Vagina (tissue), 2 donors: ENCODE measurements at places on chromosomes 1 and 21.

GRCh38 chr1:232613752-232614381 is 16.1 kb downstream of the SIPA1L2 start:
- DNase-seq: no peak

GRCh38 chr21:35737899-35738346 is 322.4 kb downstream of the SETD4 start:
- no peak for DNase-seq

DNA sequence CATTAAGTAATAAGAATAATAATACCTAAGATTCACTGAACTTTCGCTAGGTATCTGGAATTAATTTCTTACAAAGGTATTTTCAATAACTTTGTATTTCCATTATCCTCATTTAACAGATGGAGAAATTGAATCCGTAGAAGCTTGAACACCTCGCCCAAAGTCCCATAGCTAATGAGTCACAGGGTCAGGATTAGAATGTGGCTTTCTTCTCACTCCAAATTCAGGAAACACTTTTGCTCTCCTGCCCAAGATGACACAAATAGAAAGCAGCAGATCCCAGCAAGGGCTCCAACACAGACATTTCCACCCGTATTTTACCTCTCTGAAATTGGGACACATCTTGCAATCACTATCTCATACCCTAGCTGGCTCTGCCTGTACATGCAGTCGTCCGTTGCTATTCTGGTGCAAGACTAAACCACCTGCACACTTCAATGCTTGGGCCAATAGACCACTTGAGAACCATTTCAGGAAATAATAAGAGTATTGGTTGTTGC is 125.9 kb upstream of the GREM2 start:
- no peak for DNase-seq

GRCh38 chr1:92458146-92458545 is 28.6 kb downstream of the GFI1 start:
- DNase-seq: no peak

DNA sequence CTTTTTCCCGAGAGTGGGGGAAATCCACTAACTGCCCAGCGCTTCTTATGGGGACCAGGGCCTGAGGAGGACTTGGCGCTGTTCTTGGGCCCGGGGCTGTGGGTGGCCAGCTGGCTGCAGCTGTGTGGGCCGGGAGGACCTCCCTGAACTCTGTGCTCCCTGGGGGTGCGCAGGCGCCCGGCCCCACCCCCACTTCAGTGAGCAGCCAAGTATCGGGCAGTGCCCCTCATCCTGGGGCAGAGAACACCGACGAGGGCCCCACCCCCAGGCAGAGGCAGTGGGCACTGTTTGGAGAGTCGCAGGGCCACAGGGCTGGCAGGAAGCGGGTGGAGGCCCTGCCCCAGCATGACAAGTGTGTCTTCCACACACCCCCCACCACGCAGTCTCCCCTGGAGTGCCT is 32.5 kb upstream of the SLC19A1 start:
- no peak for DNase-seq

- no peak for DNase-seq
Measured at GRCh38 chr1:163258181-163258580, 55.5 kb upstream of the RGS5 start.

GRCh38 chr1:67896826-67897225 is 63.6 kb upstream of the GNG12 start:
- no peak for DNase-seq

- no peak for DNase-seq
Measured at GRCh38 chr1:232134365-232134764, 495.6 kb downstream of the SIPA1L2 start.

DNA sequence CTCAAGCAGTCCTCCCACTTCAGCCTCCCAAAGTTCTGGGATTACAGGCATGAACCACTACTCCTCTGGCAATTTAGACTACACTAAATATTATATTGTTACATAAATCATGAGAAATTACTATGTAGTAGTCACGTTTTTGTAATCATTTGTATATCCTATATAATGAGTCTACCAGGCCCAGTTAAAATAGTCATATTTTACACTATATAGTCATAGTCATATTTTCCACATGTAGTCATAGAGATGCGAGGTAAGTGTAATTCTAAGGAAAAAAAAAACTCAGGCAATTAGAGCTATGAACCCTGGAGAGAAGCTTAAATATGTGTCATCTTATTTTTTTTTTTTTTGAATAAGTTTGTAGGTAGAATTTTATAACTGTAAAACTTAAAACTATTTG is 90.0 kb downstream of the FNBP1L start:
- no peak for DNase-seq

- no peak for DNase-seq
Measured at GRCh38 chr1:206486995-206487788, 16.9 kb downstream of the IKBKE start.

DNA sequence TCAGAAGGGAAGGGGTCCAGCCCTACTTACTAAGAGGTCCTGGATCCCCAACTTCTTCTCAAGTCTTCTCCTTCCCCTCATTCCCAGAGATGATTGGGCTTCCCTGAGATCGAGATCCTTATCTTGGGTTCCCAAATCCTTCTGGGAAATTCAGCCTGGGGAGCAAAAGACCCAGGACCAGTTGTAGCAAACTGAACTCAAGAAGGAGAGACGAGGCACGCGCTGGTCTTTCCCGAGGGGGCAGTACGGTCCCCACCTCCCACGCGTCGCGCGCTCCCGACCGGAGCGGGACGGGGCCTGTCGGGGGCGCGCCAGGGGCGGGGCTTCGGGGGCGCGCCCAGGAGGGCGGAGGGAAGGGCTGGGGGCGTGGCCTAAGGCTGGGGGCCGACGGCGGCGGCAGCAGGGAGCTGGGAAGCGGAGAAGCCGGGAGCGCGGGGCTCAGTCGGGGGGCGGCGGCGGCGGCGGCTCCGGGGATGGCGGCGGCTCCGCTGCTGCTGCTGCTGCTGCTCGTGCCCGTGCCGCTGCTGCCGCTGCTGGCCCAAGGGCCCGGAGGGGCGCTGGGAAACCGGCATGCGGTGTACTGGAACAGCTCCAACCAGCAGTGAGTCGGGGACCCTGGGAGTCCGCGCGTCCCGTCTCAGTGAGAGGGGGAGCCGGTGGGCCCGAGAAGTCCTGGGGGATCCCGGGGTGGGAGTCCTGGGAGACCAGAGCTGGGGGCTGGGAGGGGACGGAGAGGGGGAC is at the start of gene EFNA3:
EFNA3 (plus strand) TSS at position 369 of the 741 bp plus-strand sequence; CDS start at position 474, 105 bp downstream.
- no peak for DNase-seq

DNA sequence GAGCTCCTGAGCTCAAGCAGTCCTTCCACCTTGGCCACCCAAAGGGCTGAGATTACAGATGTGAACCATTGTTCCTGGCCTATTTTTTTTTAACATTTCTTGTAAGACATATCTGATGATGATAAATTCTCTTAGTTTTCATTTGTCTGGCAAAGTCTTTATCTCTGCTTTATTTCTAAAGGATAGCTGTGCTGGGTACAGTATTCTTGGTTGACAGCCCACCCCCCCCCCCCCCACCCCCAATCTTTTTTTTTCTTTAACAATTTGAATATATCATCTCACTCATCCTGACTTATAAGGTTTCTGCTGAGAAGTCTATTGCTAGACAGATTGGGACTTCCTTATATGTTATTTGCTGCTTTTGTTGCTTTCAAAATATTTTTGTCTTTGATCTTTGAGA is 51.3 kb downstream of the PKN2 start:
- DNase-seq: no peak

DNA sequence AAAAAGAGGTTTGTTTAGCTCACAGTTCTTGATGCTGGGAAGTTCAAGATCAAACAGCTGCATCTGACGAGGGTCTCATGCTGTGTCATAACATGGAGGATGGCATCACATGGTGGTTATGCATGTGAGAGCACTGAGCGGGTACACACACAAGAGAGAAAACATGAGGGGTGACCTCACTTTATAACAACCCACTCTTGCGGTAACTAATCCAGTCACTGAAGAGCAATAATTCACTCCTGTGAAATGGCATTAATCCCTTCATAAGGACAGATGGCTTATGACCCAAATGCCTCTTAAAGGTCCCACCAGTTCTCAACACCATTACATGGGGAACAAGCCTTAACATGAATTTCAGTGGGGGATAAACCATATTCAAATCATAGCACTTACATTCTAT is 23.2 kb upstream of the CHIT1 start:
- no peak for DNase-seq

DNA sequence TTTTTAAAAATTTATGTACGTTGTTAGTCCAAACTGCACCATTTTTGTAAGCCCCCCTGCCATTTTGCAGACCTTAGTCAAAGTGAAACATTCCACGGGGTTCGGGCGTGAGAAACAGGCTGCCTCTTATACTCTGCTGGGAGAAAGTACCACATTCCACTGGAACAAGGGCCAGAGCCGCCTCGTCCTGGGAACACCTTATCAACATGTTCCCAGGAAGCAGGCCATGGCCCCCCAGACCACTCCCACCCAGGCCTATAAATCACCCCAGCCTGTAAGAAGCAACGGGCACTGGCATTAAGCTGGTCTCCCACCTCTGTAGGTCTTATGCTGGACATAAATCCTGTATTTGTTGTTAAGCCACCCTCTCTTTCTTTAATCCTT is 854 bp upstream of the ZRANB2 start:
- DNase-seq: no peak

DNA sequence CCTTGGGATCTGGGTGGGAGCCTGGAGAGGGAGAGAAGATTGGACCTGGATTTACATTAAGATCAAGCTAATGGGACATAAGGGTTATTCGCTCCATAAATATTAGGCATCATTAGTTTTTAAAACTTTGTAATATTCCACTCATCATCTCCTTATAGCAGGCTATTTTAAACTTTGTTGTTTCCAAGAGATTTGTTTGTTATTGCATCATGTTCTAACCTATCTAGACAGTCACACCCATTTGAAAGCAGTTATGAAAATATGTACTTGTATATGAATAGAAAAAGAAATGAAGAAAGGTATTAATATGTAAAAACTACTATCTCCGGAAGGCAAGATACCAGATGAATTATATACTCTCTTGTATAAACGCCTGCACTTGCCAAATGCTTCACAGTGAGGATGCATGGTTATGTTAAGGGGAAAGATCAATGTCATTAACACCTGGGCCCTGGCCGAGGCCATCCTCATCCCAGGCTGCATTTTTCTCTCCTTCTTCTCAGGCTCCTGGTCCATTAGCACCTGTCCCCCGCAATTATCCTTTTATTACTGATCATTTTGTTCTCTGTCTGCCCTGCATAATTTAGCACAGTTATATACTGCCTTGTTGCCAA is 468.2 kb downstream of the MATN1 start:
- no peak for DNase-seq

- DNase-seq: no peak
Measured at GRCh38 chr1:16888860-16889816, 6.6 kb upstream of the RNU1-2 start.

DNA sequence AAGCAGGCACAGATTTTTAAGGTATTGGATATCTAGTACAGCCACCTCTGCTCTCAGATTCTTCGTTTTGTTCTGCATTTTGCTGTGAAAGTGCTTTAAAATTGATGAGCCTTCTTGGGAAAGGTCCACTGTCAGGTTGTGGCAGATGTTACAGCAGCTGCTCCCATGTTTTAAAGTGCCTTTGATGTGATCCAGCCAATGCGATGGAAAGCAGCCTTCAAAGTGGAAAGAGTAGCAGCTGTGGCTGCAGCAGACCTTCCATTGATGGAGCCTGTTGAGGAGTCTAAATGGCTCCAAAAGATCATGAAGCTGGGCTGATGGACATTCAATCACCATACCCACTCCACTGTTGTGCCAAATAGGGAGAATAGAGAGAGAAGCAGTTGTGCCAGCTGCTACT is 816.9 kb downstream of the PLA2G4A start:
- DNase-seq: no peak

GRCh38 chr21:45709173-45709572 is 65.6 kb downstream of the PCBP3 start:
- DNase-seq: no peak

DNA sequence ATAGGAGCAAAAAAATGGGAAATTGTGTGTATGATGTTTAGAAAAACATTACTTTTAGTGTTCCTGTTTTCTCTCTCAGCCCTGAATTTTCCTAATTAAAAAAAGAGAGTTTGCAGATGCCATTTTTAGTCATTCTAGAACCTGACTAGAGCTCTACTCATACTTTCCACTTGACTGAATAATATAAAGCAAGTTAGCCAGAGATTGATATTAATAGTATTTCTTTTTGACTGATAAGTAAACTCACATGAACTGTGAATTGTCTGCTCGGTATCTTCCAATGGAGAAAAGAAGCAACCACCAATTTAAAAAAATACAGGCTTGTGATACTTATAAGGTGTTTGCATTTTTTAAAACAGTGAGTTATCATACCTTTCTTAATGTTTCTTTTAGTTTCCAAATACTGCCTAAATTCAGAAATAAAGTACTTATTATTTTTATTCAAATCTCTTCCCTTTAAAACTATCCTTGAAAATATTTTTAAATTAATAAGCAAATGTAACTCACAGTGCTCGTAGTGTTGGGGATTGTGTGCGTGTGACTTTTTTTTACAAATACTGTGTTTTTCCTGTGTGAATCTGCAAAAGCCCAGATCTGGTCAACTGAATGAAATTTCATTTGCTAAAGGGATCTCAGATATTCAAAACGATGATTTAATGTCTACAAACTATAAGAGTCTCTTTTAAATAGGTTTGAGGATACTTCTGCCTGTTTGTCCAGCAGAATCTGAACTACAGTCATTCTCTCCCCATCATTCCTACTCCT is 9.8 kb downstream of the RAP1A start:
- DNase-seq: no peak

- DNase-seq: no peak
Measured at GRCh38 chr1:65924471-65924870, 131.8 kb downstream of the PDE4B start.

DNA sequence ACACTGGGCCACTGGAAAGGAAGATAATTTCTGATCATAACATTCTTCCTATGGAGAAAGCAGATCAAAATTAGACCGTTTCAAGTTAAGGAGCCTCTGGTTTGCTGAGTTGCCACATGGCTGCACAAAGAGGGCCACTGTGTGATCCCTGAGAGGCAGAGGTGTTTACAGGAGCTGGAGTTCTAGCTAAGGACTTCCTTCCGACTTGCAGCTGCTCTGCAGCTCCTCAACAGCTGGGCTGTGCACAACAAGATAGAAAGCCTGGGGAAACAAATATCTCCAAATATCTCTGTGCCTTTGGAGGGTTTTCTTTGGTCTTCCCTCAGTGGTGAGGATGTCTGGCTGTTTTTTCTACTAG is 26.8 kb downstream of the GADD45A start:
- no peak for DNase-seq

GRCh38 chr1:234893725-234894630 is 234.7 kb downstream of the TOMM20 start:
- DNase-seq: no peak

- no peak for DNase-seq
Measured at GRCh38 chr1:17295292-17295691, 12.7 kb upstream of the PADI4 start.

DNA sequence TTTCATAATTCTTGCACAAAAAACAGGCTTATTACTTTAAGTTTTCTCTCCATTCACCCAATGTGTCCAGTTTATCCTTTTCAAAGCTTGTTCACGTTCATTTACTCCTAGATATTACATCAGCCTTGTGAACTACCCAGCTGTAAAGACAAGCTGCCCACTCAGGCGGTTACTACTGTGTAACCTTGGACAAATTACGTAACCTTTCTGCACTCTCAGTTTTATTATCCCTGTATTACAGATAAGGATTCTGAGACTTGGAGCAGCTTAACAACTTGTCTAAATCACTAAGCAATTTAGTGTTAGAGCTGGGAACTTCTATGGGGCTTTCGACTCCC is 20.5 kb upstream of the LPAR3 start:
- DNase-seq: no peak

- no peak for DNase-seq
Measured at GRCh38 chr1:1199141-1199960, 7.0 kb downstream of the TNFRSF18 start.

GRCh38 chr1:188194916-188195315 is 1366.2 kb downstream of the PLA2G4A start:
- no peak for DNase-seq

GRCh38 chr1:48678710-48679505 is 97.8 kb downstream of the BEND5 start:
- no peak for DNase-seq
